ENCODE measurements at places on chromosomes 3 and 15. TPM values are rescaled to one million over a fixed set of nuclear protein-coding genes. Genes with fewer than 3 reads are reported as not detected.
A peak's percentile ranks its signal among the peaks of the same experiment; 100 is the strongest.

DNA sequence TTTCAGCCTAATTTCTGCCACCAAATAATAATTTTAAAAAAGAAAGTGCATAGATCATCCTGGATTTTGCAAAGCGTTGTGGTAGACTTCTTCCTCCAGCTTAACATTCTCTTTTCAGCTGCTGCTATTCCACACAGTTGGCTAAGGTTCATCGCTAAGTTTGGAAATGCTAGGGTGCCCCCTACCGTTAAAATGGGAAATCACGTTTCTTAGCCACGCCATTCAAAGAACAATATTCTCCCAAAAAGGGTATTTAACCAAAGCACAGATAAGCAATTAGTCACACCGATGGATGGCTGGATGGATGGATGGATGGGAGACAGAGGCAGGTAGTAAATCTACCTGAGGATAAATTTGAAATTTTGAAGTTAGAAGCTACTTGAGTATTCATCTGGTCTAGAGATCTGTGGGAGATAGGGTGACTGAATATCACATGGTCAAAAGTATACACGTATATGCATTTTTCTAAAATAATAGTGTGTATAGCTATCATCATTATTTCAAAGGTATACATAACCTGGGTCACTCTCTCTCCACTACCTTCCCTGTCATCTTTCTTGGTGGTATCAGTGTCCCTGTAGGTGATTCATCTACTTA lies 67.2 kb downstream of the EFHB start:
- H3K27me3 ChIP-seq, result no peaks in the 10 kb centered on the region
- H3K36me3 ChIP-seq, result no peaks in the 10 kb centered on the region
- DNase-seq, result peak; percentile 69
- no peak overlapping the region for H3K4me3 ChIP-seq
- no peak overlapping the region for H3K27ac ChIP-seq

GRCh38 chr3:139888561-139889140 lies 46.3 kb upstream of the CLSTN2 start:
- H3K4me3 ChIP-seq, result no peak overlapping the region
- no peaks in the 10 kb centered on the region for H3K36me3 ChIP-seq
- DNase-seq, result no peak
- H3K27me3 ChIP-seq, result no peaks in the 10 kb centered on the region
- H3K27ac ChIP-seq, result no peak overlapping the region

DNA sequence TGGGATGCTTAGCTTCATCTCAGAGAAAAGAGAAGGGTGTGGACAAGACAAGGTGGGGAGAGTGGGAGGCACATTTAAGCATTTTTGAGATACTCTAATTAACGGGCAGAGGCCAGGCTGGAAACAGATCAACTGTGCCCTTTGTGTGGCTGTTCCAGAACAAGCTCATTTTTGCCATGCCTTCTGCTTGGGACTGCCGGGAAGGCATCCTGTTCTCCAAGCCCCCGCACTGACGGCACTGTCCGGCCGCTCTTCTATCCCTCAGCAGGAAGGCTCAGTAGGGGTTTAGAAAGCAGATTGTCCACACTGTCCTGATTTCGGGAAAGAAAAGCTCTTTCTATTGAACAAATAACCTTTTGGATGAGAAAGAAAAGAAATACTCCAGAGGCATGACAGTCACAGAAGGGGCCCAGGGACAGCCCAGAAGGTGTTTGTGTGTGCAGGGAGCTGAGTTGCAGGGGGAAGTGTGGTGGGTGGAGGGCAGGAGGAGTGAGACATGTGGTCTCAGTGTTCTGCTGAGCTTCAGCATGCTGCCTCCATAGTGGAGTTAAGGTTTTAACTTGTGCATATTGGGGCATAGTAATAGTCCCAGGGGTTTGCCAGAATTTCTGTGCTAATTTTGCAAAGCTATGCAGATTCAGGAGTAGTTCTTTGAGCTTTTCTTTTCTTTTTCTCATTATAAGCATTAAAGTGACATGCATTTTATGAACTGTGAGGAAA lies 27.3 kb downstream of the SV2B start:
- no peak overlapping the region for H3K27ac ChIP-seq
- no peaks in the 10 kb centered on the region for H3K36me3 ChIP-seq
- H3K4me3 ChIP-seq, result no peak overlapping the region
- DNase-seq, result no peak
- H3K4me1 ChIP-seq, result no peaks in the 10 kb centered on the region

GRCh38 chr3:137988982-137989381 lies 21.0 kb upstream of the CLDN18 start:
- no peaks in the 10 kb centered on the region for H3K4me1 ChIP-seq
- no peak for DNase-seq
- no peak overlapping the region for H3K4me3 ChIP-seq
- no peaks in the 10 kb centered on the region for H3K27me3 ChIP-seq
- H3K27ac ChIP-seq, result no peak overlapping the region

GRCh38 chr3:109921509-109921908 lies 584.2 kb upstream of the DPPA4 start:
- no peak overlapping the region for H3K4me3 ChIP-seq
- H3K27me3 ChIP-seq, result no peaks in the 10 kb centered on the region
- H3K4me1 ChIP-seq, result no peaks in the 10 kb centered on the region
- DNase-seq, result no peak

DNA sequence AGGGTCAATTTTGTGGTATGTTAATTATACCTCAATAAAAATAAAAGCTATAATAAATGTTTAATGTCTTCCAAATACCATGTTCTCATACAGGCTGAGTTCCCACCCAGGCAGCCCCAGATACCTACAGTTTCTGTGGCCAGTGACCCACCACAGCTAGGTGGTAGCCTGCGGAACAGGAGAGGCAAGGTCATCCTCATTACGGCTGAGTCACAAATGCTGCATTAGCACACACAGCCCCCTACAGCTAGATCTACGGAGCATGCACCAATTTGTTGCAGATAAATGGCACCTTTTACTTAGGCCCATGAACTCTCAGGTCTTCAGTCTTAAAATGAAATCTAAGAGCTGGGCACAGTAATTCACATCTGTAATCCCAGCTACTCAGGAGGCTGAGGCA lies 5.1 kb downstream of the SPATA12 start:
- H3K4me1 ChIP-seq, result no peaks in the 10 kb centered on the region
- DNase-seq, result no peak
- H3K4me3 ChIP-seq, result no peak overlapping the region
- no peaks in the 10 kb centered on the region for H3K36me3 ChIP-seq

DNA sequence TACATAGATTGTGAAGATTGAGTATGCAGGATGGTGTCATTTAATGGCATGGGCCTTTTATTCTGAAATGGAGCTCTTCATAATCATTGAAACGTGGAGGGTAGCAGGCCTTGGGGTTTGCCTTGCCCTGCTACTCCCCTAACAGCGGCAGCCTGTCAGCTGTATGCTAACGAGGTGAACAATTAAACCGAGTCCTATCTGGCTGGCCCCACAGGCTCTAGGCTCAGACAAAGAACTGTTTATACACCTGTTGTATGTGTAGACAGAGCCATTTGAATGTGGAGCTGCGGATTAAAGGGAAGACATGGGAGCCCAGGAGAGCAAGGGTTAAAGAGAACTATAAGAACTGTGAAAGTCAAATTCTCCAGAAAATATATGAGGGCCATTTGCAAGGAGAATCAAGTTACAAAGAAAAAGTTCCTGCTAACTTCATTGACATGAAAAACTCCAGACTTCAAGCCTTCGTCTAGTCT lies 116.7 kb upstream of the CGNL1 start:
- H3K36me3 ChIP-seq, result no peaks in the 10 kb centered on the region
- no peaks in the 10 kb centered on the region for H3K4me1 ChIP-seq
- no peak overlapping the region for H3K27ac ChIP-seq
- no peak overlapping the region for H3K4me3 ChIP-seq
- DNase-seq, result peak; percentile 51
- H3K27me3 ChIP-seq, result no peaks in the 10 kb centered on the region

DNA sequence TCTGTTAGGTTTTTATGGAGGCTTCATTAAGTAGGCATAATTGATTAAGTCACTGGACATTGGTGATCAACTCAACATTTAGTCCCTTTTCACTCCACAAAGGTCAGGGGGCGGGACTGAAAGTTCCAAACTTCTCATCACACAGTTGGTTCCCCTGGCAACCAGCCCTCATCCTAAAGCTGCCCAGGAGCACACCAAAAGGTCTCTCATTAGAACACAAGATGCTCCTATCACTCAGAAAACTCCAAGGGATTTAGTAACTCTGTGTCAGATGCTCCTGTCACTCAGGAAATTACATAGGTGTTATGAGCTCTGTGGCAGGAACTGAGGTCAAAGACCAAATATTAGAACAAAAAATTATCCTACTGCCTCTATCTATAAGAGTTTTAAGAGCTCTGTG lies 321.5 kb downstream of the OTOL1 start:
- H3K27ac ChIP-seq, result no peak overlapping the region
- no peaks in the 10 kb centered on the region for H3K4me1 ChIP-seq
- no peaks in the 10 kb centered on the region for H3K36me3 ChIP-seq
- no peak overlapping the region for H3K4me3 ChIP-seq
- no peak for DNase-seq

- no peaks in the 10 kb centered on the region for H3K36me3 ChIP-seq
- H3K4me3 ChIP-seq, result no peak overlapping the region
Observed at GRCh38 chr3:58638591-58638990, 28.0 kb downstream of the FAM3D start.

DNA sequence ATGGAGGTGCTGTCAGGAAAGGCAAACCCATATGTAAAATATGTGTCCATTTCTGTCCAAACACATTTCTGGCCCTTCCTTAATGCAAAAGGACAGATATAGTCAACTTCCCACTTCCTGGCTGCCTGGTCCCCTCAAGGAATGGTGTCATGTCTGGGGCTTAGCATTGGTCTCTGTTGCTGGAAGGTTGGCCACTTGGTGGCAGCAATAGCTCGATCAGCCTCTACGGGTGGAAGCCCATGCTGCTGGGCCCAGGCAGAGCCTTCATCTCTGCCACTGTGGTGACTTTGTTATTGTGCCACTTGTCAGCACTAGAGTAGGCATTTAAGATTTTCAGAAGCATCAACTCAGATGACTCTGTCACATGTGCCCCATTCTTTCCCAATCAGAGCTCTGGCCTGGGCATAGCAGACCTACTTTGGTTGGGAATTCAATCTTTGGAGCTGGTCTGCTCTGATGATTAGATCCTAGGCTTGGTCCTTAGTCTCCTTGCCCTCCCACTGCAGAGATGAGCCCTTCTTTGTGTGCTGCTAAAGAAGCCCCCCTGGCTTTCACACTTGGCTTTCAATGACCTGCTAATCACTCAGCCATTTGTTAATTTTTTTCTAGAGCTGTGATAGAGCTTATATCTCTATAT lies 51.0 kb upstream of the SPSB4 start:
- no peaks in the 10 kb centered on the region for H3K27me3 ChIP-seq
- no peak overlapping the region for H3K27ac ChIP-seq

GRCh38 chr15:53558384-53558783 lies 201.1 kb downstream of the WDR72 start:
- no peak overlapping the region for H3K4me3 ChIP-seq
- H3K36me3 ChIP-seq, result no peaks in the 10 kb centered on the region
- H3K27ac ChIP-seq, result no peak overlapping the region

GRCh38 chr15:46231786-46232185 lies 597.0 kb downstream of the SQOR start:
- DNase-seq, result no peak
- H3K27me3 ChIP-seq, result no peaks in the 10 kb centered on the region
- H3K27ac ChIP-seq, result no peak overlapping the region
- no peaks in the 10 kb centered on the region for H3K4me1 ChIP-seq
- no peak overlapping the region for H3K4me3 ChIP-seq
- H3K36me3 ChIP-seq, result no peaks in the 10 kb centered on the region

The PARP9 gene
- 33.8 TPM for total RNA-seq

The TERC gene
- 52.0 TPM for total RNA-seq

The GATA2 gene
- 9.9 TPM for total RNA-seq

Data from Peyer's patch (tissue), 4 donors.